ENCODE measurements at places on chromosomes 6 and 20. TPM values are rescaled to one million over a fixed set of nuclear protein-coding genes. Genes with fewer than 3 reads are reported as not detected.
A peak's percentile ranks its signal among the peaks of the same experiment; 100 is the strongest.

Gene PRRT1
- total RNA-seq: 0.41 TPM

Gene ADGRF1
- total RNA-seq: not detected

Gene ZNF311
- 1.3 TPM for total RNA-seq

Gene MACROD2
- 1.3 TPM for total RNA-seq

Gene GSTA3
- not detected for total RNA-seq

- no peak for DNase-seq
These were observed 239.3 kb upstream of the ID4 start for GRCh38 chr6:19597809-19598320.

GRCh38 chr6:122200440-122200839, 199.0 kb upstream of the HSF2 start:
- peak; percentile 64 for DNase-seq

- DNase-seq: peak; percentile 47
These were observed 263.2 kb upstream of the PLN start for GRCh38 chr6:118284736-118285360.

DNA sequence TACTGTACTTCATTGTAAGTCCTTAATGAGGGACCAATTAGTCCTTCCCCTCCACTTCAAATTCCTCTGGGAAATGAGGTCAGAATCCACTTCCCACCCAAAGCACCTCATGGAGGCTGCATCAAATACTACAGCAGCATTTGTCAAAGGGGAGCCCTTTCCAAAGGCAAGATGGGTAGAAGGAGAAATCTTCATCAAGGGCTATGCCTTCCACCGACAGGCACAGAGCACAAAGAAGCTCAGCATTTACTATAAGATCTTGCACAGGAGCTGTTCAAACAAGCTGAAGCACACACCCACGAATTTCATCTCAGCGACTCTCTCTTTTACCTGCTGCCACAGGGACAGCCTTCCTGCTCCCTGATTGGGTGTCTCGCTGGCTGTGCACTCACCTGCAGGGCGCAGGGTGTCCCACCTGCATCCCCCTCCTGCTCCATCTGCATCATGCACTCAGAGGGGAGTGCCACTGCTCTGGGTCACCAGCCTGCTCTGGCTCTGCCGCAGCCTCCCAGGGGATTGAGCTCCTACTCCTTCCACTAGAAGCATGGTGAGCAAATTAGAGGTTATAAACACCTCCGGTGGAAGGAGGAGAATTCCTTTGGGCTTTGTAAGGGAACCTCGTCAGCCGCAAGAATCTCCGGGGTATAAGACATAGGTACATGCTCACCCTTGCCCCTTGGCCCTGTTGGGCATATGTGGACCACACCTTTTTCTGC, 164.5 kb downstream of the ATXN1 start:
- DNase-seq: no peak

GRCh38 chr6:53830366-53830765, 35.6 kb downstream of the LRRC1 start:
- DNase-seq: no peak

GRCh38 chr20:49775229-49775693, 37.4 kb upstream of the SLC9A8 start:
- peak; percentile 85 for DNase-seq

- DNase-seq: no peak
These were observed 8.3 kb upstream of the PCMTD2 start for GRCh38 chr20:64247307-64247618.

GRCh38 chr6:42726485-42727086, 4.2 kb upstream of the PRPH2 start:
- DNase-seq: peak; percentile 94

DNA sequence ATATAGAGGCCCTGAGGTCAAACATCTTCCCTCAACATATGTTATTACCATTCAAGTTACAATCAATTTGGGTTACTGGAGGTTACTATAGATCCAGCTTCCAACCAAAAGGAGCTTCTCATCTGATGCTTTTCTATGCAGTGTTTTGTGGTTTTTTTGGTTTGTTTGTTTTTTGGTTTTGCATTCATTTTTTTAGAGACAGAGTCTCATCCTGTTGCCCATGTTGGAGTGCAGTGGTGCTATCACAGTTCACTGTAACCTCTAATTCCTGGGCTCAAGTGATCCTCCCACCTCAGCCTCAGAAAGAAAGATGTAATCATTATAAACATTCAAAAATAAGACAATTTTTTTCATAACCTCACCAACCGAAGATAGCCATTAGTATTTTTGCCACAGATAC, 124.4 kb upstream of the JARID2 start:
- no peak for DNase-seq

DNA sequence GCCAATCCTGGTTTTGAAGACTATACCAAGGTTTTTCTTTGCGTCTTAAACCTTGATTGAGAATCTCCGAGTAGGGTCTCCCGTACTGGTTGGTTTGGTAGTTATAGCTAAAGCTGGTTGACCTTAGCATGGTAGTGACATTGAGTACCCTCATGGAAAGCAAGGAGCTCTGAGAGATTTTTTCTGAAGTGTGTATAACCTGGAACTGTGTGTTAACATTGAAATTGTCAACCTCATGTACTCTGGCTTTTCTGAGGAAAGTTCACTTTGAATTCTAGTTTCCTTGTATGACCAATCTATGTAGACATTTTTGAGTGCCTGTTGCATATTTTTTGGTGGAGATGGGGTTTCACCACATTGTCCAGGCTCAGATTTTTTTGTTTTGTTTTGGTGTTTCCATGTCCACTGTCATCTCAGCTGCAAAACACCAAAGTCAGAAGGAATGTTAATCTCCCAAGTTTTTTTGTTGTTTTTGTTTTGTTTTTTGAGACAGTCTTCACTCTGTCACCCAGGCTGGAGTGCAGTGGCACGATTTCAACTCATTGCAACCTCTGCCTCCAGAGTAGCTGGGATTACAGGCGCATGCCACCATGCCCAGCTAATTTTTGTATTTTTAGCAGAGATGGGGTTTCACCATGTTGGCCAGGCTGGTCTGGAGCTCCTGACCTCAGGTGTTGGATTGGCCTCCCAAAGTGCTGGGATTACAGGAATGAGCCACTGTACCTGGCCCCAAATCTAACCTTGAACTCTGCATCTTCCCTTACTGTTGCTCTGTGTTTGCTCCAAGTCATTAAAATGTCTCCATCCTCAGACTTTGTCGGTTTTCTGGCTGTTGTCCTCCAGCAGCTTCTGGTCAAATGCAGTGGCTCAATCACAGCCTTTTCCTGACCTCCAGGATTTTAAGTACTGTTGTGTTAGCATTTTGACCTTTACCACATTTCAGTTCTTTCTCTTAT, 4.3 kb downstream of the RPS12 start:
- peak; percentile 17 for DNase-seq

- no peak for DNase-seq
These were observed 246.7 kb downstream of the TTLL2 start for GRCh38 chr6:167571550-167571949.

DNA sequence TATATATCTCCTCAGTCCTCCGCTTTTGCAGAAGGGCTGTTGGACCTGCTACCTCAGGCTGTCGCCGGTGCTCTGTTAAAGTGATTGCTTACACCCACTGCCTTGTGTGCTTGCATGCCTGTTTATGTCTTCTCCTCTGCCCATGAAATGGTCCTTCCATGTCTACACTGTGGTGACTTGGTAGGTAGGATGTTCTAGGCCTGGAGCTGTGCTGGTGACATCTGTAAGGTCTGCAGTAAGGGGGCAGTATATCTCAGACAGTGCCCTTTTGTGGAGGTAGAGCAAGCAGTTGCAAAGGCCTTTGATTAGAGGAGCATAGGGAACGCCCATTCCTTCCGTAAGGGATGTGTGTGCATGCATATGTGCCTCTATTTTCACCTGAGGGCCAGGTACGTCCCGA, 40.3 kb downstream of the VAPB start:
- no peak for DNase-seq

DNA sequence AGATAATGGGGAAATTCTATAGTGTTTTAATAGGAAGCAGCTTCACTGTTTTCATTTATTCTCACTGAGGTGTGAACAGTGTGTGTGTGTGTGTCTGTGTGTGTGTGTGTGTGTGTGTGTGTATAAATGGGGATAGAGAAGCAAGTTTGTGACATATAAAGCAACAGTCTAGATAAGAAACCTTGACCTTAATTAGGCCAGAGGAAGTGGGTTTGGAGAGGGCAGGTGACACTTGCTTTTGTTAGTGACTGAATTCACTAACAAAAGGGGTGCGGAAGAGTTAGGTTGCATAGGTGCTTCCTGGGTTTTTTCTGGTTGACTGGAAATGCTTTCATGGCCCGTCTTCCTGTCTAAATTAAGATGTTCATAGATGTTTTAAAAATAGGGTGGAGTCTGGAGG, 515.7 kb upstream of the FLRT3 start:
- no peak for DNase-seq

All from fibroblast of the aortic adventitia (primary cell).